ENCODE measurements at places on chromosomes 6 and 20.

DNA sequence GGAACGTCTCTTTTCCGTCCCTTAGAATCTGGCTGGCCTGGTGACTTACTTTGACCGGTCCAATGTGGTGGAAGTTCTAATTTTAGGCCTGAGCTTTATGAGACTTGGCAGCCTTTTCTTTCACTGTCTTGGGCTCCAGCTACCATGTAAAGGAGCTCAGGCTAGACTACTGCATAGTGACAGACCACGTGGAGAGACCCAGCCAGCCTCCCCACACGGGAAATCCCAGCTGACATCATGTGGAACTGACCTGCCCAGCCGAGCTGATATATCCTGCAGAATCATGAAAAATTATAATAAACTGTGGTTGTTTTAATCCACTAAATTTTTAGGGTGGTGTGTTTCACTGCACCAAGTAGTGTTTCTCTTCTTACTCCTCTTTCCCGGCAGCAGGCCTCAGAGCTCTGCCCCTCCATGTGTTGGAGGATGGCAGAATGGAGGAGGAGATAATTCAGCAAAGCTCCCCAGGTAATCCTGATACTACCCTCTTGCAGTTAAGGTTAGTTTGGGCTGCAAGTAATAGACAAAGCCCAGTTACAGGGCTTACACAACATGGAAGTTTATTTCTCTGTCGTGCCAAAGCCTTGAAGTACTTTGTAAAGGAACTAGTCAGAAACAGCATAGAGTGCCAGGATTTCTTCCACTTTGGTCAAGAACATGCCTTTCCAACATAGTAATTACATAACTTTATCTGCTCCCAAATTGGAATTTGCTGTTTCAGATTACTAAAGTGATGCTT lies 87.5 kb downstream of the SH3BGRL2 start:
- no peak for DNase-seq

GRCh38 chr6:139395891-139396301 lies 21.4 kb upstream of the CITED2 start:
- DNase-seq, result no peak

GRCh38 chr6:16751251-16751946 lies 9.9 kb downstream of the ATXN1 start:
- DNase-seq, result no peak

GRCh38 chr6:45640811-45641210 lies 263.1 kb upstream of the SUPT3H start:
- DNase-seq, result no peak

GRCh38 chr6:1987640-1988039 lies 257.8 kb downstream of the GMDS start:
- peak; percentile 58 for DNase-seq

GRCh38 chr6:14857001-14857400 lies 388.9 kb upstream of the JARID2 start:
- no peak for DNase-seq

DNA sequence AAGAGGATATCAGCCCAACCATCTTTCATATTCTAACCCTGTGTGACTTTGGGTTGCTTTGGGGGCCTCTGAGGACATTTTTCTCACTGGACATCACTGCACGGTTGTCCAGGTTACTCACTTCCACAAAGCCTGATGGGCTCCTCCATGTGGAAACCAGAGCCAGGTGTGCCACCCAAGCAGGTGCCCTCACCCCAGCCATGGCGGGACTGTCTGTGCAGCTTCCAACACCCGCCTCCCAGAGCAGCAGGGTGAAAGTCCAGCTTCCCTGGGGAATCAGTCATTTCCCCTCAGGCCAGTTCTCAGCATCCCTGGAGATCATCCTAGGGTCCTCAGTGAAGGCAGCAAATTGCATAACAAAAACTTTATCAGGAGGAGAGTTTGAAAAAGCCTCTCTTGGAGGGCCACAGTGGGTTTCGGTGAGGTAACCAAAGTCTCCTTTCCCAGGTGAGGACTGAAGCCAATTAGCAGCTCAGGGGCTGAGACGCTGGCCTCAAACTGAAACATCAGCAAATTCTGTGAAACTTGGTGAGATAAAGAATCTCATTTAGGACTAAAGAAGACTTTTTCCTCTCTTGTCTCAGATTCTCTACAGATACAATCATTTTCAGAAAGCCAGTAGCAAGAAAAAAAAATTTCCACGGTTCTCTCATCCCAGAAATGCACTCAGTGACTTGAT lies 289.6 kb upstream of the CDH4 start:
- no peak for DNase-seq

GRCh38 chr6:134564705-134565104 lies 246.8 kb upstream of the SGK1 start:
- DNase-seq, result no peak

- no peak for DNase-seq
Measured at GRCh38 chr20:47557791-47558190, 56.1 kb downstream of the NCOA3 start.

- DNase-seq, result peak; percentile 78
Measured at GRCh38 chr20:36861875-36862801, 13.8 kb upstream of the TLDC2 start.

- DNase-seq, result no peak
Measured at GRCh38 chr6:41958022-41958856, 16.6 kb upstream of the CCND3 start.

GRCh38 chr6:169044381-169045230 lies 209.0 kb downstream of the THBS2 start:
- no peak for DNase-seq

- DNase-seq, result no peak
Measured at GRCh38 chr6:5087389-5087788, 2.2 kb downstream of the PPP1R3G start.

GRCh38 chr6:54093326-54093948 lies 17.8 kb upstream of the MLIP start:
- no peak for DNase-seq

GRCh38 chr20:24615353-24615752 lies 145.9 kb downstream of the SYNDIG1 start:
- no peak for DNase-seq

GRCh38 chr6:158567871-158568401 lies 8.0 kb downstream of the TMEM181 start:
- no peak for DNase-seq

GRCh38 chr20:49501917-49502316 lies 19.4 kb upstream of the KCNB1 start:
- DNase-seq, result no peak

GRCh38 chr6:37535759-37536490 lies 36.2 kb upstream of the CCDC167 start:
- no peak for DNase-seq

GRCh38 chr6:132131351-132131750 lies 180.2 kb upstream of the CCN2 start:
- no peak for DNase-seq

Measured in amniotic stem cell (primary cell).